ENCODE measurements at places on chromosomes 5 and 9.

GRCh38 chr9:130128733-130129431 is 43.3 kb upstream of the NCS1 start:
- DNase-seq: peak; percentile 62

- no peak for DNase-seq
Measured at GRCh38 chr5:171659896-171660295, 125.7 kb upstream of the SMIM23 start.

DNA sequence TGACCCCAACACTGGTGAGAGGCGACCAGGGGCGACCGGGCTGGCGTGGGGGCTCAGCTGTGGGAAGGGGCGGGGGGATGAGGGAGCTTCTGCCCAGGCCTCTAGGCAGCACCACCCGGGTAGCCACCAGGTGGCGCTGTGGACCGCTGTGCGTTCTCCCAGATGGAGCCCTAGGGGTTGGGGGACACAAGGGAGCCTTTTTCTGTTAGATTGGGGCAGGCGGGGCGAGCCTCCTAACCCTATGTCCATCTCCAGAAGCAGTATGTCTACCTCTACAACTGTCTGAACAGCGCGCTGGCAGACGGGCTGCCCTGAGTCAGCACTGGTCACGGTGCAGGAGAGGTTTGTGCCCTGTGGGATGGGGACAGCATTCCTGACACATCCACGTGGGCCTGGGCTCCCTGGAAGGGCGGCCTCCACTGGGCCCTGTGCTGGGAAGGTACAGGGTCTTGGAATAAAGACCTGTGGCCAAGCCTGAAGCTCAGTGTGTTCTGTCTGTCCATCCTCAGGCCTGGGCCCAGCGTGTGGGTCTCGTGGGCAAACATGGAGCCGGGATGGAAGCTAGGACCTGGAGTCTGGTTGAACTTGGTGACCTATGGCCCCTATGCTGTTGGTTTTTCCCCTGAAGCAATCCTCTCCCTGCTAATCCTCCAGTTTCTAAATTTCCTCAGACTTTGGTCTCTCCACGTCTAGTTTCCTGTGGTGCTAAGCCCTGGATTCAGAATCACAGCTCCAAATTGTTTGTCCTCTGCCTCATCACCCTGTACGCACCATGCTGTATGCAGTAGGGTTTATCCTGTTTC is 23.1 kb upstream of the SPTLC1 start:
- DNase-seq: peak; percentile 44

DNA sequence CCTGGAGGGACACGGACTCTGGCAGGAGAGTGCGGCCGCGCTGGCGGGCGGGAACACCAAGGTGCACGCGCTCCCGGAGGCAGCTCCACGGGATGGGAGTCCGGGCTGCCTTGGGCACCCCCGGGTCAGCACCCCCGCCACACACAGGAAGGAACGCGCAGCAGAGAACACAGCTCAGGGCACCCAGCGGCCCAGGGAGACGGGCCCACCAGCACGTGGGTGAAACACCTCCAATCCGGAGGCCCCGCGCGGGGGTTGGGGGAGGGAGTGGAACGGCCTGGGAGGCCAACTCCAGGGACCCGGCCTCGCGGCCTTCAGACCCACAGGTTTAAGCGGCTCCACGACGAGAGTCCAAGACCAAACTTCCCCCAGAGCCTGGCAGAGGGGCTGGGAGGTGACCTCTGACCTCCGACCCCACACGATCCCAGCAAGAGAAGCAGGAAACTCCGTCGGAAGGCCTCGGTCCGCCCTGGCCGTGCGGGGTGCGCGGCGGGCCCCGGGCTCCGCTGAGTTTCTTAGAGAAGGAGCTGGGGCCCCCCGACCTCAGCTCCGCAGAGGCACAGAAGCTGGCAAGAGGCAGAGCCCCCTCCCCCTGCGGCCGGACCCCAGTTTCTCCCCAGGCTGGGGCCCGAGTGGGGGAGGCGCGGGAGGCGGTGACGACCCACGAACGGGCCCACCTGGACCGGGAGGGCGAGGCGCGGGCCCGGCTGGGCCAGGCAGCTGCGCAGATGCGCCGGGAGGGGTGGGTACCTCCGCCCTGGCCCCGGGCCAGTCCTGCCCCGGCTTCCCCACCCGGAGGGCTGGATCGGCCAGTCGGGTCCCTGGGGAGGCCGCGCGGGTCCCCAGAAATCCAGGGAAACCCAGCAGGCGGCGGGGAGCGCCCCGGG is 851 bp downstream of the NACC2 start:
- peak; percentile 27 for DNase-seq

- DNase-seq: no peak
Measured at GRCh38 chr5:1827886-1828397, 26.7 kb downstream of the NDUFS6 start.

- no peak for DNase-seq
Measured at GRCh38 chr9:35842795-35843194, 13.8 kb downstream of the TMEM8B start.

- no peak for DNase-seq
Measured at GRCh38 chr5:53785924-53786323, 225.5 kb downstream of the NDUFS4 start.

- no peak for DNase-seq
Measured at GRCh38 chr9:78839252-78839651, 542.3 kb downstream of the PSAT1 start.

DNA sequence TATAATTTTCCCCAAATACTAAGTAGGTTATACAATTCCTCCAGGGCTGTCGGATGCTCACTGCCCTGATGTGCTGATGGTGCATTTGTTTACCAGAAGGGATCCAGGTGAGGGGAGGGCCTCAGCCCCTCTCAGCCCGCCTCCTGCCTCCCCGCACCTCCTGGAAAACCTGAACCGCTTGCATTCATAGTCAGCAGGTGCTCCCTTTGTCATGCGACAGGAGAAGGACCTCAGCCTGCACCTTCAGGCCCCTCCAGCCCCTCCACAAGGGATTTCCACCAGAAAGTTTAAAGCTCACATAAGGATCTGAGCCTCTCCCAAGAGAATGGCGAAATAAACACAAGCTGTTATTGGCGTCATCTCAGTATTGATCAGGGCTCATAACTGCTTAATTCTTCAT is 36.5 kb upstream of the NTNG2 start:
- no peak for DNase-seq

GRCh38 chr9:72960446-72960845 is 7.6 kb upstream of the ALDH1A1 start:
- DNase-seq: no peak

- DNase-seq: no peak
Measured at GRCh38 chr9:93004561-93004960, 53.9 kb upstream of the SUSD3 start.

GRCh38 chr9:23723672-23724071 is 102.4 kb downstream of the ELAVL2 start:
- no peak for DNase-seq

- no peak for DNase-seq
Measured at GRCh38 chr9:135287627-135288026, 192.0 kb upstream of the PPP1R26 start.

- DNase-seq: no peak
Measured at GRCh38 chr9:132062806-132063205, 16.9 kb downstream of the MED27 start.

DNA sequence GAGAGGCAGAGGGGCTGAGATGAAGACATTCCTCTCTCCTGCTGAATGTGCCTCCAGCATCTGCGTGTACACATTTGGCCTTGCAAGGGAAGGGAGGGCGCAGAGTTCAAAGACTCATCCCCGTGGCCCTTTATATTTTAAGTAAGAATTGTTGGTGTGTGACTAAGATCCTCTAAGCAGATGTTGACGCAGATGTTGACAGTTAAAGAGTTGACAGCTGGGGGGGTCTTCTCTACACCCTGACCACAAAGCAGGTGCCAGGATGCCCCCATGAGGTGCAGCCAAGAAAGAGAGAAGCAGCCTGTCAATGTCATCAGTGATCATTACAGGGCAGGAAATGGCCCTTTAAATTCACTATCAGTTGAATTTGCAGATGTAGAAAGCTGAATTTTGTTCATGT is 262.9 kb downstream of the IRX1 start:
- DNase-seq: no peak

GRCh38 chr9:4718911-4719310 is 22.1 kb downstream of the AK3 start:
- no peak for DNase-seq

DNA sequence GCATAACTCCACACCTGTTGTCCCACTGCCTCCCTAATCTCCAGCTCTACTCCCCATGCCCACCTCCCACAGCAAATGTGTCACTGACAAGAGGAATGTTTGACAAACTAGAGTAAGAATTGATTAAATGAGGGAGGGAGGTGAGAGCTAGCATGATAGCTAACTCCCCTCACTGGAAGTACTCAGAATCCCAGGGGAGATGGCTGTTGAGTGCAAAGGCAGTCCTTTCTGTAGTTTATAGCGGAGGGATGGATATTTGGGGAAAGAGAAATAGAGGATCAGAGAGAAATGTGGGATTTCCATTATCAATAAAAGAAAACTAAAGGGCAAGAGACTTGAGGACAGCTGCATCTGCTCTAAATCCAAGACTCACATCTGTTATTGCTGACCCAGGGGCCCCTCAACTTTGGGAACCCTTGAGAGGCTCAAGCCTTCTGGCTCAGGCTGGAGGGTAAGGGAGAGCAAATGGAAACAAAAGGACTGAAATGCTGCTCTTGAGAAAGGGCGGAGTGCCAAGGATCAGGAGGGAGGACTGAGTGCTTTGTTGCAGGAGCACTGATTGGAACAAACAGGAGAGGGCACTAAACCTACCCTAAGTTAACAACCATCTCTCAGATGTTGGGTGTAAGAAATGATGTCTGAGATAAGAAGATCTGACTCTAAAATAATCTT is 372.1 kb downstream of the NTRK2 start:
- DNase-seq: no peak

- DNase-seq: no peak
Measured at GRCh38 chr9:107874591-107875369, 385.2 kb upstream of the KLF4 start.

DNA sequence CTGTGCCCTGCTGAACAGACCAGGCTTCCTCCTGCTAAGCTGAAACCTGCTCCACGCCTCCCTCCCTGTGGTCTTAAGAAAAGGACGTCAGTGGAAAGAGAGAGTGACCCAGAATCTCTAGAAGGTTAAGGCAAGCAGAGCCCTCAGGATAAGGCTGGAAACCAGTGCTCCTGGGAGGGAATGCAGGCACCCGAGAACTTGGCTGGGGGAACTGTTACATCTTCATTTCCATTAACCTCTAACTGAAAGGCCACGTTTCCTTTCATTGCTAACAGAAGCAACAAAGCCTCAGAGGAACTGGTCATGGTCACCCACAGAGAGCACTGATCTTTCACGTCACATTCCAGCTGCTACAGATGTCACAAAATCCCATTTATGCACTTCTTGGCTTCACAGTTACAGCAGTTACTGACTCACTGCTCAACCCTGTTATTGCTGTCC is 26.1 kb upstream of the AKNA start:
- no peak for DNase-seq

GRCh38 chr5:177530638-177531037 is 13.9 kb upstream of the DDX41 start:
- no peak for DNase-seq

DNA sequence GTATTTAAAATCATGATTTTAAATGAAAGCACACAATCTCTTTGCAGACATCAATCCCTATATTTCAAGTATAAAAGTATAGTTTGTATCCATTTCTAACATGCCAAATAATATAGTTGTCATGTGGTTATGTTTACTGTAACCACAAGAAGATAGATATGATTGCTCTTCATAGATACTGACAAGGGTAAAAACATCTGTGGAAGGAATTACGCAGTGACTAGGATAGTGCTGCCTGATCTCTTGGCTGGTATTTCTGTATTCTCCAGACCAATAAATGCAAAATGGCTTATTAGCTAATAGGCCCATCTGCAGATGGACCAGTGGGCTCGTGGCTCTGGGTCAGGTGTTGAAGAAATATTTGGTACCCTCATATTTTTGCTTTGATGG is 34.9 kb upstream of the FBN2 start:
- no peak for DNase-seq

- DNase-seq: no peak
Measured at GRCh38 chr9:129703667-129704355, 38.4 kb downstream of the PRRX2 start.

DNA sequence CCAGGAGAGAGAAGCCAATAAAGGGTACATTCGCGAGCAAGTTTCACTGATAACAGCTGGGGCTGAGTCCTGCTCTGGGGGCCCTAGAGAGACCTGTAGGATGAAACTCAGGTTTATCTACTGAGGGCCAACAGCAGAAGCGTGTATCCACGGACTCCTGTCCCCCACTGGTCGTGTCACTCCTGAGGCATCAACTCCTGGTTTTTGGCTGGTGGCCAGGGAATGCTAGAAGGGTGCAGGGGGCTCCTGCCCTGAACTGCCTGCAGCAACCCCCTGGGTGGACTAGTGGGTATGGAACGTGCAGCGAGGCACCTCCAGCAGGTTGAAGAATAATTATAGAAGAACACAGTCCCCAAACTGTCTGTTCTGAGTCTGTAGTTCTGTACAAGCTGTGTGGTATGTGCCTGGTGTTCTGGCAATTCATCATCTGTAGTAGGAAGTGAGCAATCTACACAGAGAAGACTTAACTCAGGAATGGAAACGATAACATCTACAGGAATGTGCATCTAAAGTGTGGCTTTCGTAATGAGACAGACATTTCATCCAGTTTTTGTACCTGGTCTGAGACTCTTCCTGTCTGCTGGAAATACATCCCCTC is 64.5 kb upstream of the GNA14 start:
- no peak for DNase-seq

DNA sequence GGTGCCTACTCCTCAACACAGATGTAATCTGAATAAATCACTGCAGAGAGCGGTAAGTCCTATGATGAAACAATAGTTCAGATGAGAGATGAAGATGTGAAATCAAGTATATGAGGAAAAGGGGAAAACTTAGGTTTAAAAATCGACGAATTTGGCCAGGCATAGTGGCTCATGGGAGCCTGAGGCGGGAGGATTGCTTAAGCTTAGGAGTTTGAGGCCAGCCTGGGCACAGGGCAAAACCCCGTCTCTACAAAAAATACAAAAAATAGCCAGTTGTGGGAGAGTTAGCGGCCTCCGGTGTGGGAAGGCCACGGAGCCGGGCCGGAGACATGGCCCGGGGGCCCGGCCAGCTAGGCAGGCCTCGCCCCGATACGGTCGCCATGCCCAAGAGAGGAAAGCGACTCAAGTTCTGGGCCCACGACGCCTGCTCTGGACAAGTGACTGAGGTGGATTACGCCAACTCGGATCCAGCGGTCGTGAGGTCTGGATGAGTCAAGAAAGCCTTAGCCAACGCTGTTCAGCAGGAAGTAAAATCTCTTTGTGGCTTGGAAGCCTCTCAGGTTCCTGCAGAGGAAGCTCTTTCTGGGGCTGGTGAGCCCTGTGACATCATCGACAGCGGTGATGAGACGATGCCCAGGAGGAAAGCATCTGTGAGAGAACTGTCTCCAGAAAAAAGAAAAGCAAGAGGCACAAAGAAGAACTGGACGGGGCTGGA is 62.8 kb upstream of the SUB1 start:
- no peak for DNase-seq

- no peak for DNase-seq
Measured at GRCh38 chr9:17021387-17021970, 113.4 kb upstream of the CNTLN start.

- DNase-seq: no peak
Measured at GRCh38 chr9:7827792-7828191, 28.2 kb upstream of the DMAC1 start.

DNA sequence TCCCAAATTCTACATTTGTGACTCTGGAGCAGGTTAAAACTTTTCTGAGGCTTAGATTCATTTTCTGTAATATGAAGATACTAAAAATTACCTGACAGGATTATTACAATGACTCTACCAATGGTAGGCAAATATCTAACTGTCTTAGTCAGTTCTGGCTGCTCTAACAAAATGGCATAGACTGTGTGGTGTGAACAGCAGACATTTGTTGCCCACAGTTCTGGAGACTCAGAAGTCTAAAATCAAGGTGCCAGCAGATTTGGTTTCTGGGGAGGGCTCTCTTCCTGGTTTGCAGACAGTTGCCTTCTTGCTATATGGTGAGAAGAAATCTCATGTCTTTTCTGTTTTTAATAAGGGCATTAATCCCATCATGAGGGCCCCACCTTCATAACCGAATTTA is 245.1 kb downstream of the MAST4 start:
- DNase-seq: no peak

Measured in effector memory CD4-positive, alpha-beta T cell (primary cell).